Amniotic epithelial cell (primary cell): ENCODE measurements at places on chromosomes 4 and X.

DNA sequence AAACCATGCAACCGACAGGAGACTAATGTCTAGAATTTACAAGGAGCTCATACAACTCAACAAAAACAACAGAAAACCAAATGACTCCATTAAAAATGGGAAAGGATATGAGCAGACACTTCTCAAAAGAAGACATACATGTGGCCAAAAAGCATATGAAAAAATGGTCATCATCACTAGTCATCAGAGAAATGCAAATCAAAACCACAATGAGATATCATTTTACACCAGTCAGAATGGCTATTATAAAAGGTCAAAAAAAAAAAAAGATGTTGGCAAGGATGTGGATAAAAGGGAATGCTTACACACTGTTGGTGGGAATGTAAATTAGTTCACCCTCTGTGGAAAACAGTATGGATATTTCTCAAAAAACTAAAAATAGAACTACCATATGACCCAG is 50.5 kb upstream of the CHRDL1 start:
- no peak for DNase-seq

DNA sequence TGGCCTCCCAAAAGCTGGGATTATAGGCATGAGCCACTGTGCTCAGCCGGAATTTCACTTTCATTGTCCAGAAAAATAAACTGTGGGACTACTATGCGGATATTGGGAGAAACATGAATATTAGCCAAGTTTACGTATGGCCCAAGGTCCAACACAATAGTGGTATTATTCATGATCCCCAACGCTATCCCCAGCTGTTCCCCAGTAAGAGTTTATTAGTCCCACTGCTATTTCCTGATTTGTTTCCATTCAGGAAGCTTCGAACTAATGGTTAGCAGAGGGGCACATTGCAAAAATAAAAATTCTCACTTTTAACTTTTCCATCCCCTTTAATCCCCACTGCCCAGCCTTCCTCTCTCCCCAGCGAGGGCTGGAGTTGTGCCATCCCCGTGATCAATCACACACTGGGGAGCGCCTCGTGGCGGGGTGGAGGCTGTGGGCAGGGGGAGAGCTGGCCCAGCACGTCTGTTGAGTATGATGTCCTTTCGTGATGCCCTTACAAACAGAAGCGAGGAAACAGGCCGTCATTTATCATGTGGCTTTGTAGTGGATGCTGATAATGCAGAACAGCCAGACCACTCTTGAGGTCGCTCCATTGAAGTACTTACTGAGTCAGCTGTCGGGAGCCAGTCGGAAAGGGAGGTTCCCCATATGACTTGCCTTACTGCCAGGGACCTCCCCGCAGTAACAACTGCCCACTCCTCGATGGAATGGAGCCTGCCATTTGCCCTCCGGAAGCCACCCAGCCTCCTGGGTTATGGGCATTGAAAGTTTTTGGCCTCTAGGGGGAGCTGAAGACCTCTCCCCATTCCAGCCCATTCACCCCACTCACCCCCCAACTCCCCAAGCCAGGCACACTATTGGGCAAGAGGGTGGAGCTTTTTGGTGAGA is 117.0 kb downstream of the KDR start:
- peak; percentile 68 for DNase-seq

DNA sequence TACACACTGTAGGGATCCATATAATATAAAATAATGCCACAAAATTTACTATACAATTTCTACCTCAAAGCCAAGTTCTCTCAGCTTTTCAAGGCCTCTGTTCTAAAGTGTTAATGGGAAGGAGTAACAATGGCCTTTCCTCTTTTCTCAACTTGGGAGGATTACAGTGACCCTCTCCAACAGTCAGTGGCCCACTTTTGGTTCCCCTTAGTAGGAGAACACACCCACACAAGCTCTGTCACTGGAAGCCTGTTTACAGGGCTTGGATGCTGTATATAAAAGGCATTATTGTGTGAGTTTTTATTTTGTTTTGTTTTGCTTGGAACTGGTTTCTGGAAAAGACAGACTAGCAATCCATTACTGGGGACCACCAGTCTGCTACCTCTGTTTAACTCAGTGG is 1.8 kb downstream of the ARHGEF6 start:
- no peak for DNase-seq

GRCh38 chr4:109973529-109973905 is 60.8 kb downstream of the EGF start:
- no peak for DNase-seq
